ENCODE measurements at places on chromosomes 1 and 21. TPM values are rescaled to one million over a fixed set of nuclear protein-coding genes. Genes with fewer than 3 reads are reported as not detected.

Gene BMP8A
- total RNA-seq: 1.3 TPM

- DNase-seq: no peak
Measured at GRCh38 chr1:66336641-66336990, 197.3 kb upstream of the SGIP1 start.

Gene LSM10
- total RNA-seq: 7.3 TPM

DNA sequence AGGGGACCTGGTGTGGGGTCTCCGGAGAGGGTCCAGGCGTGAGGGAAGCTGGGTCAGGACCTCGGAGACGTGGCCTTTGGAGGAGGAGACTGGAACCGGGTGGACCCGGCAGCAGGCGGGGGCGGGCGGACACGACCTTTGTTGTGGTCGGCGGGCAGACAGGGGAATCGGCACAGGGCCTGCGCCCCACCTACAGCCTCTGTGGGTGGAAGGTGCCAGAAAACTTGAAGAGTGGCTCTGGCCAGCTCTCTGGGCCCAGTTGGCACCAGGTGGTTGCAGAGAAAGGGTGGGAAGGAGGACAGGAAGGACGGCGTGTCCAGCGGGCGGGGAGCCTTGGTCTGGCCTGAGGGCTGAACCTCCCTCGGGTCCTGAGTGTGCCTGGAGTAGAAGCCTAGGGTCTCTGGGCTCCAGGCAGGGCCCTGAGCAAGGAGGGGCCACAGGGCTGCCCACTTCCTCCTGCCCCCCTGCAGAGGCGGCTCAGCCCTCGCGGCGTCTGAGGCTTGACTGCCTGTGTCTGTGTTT lies 7.7 kb upstream of the TTLL10 start:
- no peak for DNase-seq

DNA sequence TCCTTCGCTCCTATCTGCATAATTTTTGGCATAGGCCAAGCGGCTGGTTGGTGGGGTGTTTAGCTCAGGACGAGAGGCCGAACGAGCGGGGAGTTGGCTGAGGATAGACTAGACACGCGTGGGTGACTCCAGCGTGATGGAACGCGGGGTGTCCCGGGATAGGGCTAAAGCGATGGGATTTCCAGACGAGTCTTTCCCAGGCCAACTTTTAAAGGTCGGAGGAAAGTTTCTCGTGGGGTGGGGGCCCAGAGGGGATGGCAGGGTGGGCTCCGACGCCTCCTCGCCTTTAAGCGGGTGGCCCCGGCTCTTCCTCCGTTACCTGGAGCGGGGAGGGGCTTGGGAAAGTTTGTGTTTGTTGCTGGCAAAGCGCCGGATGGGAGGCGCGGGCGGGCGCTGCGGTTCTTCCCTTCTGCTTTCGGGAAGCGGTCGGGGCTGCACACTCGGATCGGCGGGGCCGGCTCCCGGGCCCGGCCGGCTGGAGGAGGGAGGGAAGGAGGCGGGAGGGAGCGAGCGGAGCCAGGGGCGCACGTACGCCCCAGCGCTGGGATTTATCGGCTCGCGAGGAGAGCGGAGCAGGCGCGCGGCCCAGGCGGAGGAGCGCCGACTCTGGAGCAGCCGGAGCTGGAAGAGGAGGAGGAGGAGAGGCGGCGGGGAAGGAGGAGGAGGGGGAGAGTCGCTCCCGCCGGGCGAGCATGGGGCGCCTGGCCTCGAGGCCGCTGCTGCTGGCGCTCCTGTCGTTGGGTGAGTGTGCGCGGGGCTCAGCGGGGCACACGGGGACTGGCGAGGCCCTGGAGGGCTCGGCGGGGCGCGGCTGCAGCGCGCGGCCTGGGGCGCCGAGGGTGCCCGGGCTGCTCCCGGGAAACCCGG lies at the start of gene PTGFRN:
Gene PTGFRN (plus strand): TSS at position 405 of the 867 bp plus-strand sequence. CDS start 288 bp downstream, at position 693.
- peak; percentile 53 for DNase-seq

DNA sequence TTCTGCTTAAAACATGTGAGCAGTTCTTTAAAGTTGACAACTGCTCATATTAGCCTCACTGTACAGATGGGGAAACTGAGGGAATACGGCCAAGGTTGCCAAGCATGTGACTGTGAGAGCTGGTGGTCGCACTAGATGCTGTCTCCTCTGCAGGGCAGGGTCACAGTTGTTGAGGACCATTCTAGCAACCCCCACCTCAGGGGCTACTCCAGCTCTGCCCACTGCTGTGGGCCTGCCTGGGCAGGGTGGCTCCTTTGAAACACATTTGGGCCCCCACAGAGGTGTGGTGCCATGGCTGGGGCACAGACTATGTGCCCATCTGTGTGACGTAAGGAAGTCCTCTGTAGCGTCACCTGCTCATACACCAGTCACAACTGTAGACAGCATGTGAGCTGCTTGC lies 779 bp downstream of the THEM5 start:
- DNase-seq: no peak
